ENCODE measurements at places on chromosomes 11 and 22. TPM values are rescaled to one million over a fixed set of nuclear protein-coding genes. Genes with fewer than 3 reads are reported as not detected.

- no peak for DNase-seq
These were observed 104.5 kb upstream of the TEAD1 start for GRCh38 chr11:12569499-12570425.

DNA sequence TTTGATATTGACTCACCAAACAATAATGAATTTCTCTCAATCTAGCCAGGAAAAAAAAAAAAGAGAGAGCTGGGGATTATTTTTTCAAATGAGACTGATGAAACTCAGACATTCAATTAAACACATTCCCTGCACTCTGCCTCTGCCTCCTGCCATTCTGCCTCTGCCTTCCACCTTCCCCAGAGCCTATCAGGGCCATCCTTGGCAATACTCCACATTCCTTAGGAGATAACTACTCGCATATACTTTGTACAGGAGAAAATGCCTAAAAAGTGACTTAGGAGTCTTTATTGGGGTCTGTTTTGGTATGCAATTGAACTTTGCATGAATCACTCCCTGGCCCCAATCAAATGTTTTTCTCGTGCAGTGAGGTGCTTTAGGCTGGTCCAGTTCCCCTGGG lies 246.6 kb upstream of the PLET1 start:
- no peak for DNase-seq

DNA sequence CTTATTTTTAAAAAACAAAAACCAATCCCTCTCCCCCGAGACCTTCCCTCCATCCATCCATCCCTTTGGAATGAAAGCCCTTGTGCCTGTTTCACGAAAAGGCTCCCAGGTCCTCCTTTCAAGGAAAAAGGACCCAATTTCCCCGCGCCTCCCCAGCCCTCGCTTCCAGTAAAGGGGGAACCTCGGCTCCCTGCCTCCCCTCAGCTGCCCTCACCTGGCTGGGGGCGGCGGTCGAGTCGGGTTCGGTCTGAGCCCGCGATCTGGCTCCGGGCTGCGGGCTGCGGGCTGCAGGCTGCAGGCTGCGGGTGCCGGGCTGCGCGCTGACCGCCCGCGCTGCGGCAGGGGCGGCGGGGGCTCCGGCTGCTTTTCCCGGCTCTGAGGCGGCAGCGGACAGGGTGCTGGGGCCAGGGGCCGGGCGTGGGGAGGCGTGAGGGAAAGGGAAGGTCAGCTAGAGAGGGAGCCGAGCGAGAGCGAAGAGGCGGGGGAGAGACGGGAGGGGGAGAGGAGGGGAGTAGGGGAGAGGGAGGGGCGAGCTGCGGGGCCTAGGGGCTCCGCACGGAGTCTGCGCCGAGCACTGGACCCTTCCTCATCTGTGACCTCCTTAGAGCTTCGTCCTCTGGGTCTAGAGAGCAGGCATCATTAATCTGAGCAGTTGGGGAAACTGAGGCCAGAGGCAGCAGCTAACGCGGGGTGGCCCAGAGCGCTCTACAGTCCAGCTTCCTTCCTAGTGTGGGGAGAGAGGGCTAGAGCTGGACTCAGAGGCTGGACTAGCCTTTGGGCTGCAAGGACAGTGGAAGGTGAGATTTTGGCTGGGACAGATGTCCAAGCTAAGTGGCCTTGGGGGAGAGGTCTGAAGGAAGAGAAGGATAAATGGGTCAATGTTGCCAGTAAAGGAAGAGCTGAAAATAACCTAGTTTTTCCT lies at the start of gene C1QTNF4:
C1QTNF4 (minus strand) TSS at position 478 of the 922 bp plus-strand sequence. CDS start 3,601 bp downstream, outside the sequence.
- no peak for DNase-seq

DNA sequence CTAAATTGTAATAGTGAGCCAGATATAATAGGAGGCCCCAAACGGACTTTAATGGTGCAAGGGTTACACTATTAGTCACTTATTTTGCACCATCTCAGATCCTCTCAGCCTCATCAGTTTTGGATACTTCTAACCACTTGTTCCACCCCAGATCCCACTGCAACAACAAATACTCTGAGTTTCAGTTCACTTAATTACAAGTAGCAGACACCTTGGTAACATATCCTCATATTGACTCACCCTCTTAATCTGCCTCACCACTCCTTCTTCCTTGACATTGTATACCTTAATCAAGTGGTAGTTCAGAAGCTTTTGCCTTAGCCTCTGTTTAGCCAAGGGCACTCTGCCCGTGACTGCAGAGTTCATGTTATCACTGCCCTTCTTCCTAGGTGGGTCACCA lies 256.1 kb upstream of the UBASH3B start:
- DNase-seq: no peak

DNA sequence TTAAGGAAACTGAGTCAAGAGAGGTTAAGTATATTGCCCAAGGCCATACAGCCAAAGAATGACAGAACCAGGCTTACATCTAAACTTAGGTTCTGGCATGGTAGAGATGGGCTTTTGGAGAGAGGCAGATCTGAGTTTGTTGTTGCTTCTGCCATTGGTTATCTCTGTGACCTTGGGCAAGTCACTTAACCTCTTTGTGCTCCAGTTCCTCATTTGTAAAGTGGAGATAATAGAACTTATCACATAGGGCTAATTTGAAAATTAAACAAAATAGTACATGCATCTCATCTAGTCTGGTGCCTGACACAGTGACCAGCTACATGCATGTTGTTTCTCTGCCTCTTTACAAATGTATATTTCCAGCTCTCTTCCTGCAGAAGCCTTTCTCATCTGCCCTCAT lies 47.0 kb upstream of the PLET1 start:
- no peak for DNase-seq

- no peak for DNase-seq
These were observed 15.7 kb downstream of the ROBO3 start for GRCh38 chr11:124880958-124881357.

DNA sequence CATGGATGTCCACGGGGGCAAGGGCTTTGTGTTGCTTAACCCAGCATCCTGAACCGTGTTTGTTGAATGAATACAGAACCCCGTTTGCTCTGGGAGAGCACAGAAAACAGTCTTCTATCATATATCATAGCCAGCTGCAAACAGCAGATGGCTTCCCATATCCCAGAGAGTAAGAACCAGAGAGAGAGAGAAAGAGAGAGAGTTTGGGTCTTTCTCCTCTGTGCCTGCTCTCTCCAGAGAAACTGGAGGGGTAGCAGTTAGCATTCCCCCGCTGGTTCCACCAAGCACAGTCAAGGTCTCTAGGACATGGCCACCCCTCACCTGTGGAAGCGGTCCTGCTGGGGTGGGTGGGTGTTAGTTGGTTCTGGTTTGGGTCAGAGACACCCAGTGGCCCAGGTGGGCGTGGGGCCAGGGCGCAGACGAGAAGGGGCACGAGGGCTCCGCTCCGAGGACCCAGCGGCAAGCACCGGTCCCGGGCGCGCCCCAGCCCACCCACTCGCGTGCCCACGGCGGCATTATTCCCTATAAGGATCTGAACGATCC lies 440 bp upstream of the TIMP3 start:
- no peak for DNase-seq

GRCh38 chr22:17035246-17035645 lies 27.2 kb upstream of the GAB4 start:
- DNase-seq: no peak

DNA sequence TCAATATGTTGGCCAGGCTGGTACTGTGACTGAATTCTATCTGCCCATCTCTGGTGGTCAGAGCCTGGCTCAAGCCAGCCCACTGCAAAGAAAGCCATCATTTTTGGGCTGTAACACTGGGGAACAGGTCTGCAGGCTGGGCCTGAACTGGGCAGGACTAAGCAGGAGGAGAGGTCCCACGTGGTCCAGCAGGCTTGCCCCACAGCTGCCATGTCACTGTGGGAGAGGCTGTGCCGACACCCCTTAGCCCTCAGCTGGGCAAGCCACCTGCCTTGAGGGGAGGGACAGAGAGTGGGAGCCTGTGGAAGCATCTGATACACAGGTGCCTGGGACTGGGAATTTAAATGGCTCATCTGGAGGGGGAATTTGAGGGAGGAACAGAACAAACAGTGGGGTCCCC lies 66.7 kb upstream of the CLTCL1 start:
- no peak for DNase-seq

DNA sequence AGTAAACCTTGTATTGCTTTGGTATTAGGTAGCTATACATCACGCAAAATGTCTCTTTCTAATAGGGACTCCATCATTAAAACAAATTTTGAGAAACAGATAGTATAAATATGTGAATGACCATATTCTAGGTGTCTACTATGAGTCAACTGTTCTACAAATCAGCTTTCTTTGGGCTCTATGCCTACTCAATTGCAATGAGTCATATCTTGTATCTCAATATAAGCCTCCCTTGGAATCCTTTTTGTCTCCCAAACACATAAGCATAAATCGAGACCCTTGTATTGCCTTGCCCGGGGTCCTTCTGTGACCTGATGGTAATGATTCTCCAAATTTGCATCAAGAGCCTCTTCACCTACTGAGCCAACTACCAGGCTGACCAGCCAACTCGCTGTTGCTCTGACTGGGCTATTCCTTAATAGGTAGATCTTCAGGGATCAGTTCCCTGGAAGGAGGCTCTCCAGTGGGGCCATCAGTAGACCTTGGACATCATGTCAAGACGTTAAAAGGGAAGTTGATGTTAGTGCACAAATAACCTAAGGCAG lies 22.2 kb downstream of the BLID start:
- DNase-seq: no peak

DNA sequence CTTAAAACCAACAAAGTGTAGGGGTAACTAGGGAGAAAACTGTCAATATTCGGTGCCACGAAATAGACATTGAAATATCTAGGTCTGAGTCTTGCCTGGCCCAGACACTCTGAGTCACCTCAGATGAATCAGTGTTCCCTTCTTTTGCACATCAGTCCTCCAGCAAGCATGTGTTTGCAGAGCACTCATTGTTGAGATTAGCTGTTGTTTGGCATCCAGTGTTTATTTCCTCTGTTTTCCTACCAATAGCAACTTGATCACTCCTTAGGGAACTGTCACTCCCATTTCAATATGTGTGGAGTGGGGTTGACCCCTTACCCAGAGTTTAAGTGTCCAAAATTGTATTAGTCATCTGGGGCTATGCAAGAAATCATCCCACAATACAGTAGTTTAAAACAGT lies 4.7 kb upstream of the ASCC2 start:
- DNase-seq: peak; percentile 49

DNA sequence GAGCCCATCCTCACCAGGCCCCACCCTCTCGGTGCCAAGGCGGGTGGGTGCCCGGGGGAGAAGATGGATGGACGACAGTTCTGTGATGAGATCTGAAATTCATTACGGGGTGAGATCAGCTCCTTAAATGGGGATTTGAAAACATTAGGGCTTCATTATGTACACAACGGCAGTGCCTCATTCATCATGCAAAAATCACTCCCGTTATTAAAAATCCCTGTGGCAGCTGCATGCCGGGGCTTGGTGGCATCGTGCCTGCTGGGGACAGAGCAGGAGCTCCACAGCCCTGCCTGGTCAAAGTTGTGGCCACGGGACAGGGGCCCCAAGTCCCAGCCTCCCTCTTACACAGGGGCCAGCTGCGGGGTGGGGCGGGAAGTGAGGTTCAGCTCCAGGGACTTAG lies 20.2 kb downstream of the OTUB1 start:
- DNase-seq: no peak

DNA sequence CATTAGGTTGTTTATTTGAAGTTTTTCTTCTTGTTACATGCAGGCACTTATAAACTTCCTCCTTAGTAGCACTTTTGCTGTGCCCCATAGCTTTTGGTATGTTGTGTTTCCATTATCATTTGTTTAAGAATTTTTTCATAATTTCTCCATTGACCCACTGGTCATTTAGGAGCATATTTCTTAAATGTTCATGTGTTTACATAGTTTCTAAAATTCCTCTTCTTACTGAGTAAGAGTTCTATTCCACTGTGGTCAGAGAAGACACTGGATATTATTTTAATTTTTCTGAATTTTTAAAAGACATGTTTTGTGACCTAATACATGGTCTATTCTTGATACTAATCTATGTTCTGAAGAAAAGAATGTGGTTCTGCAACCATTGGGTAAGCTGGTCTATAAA lies 333.0 kb downstream of the DDX10 start:
- no peak for DNase-seq

The PHF21B gene
- not detected for total RNA-seq

- no peak for DNase-seq
These were observed 27.2 kb downstream of the CSF2RB start for GRCh38 chr22:36940676-36941075.

GRCh38 chr11:71298016-71298550 lies 45.7 kb upstream of the SHANK2 start:
- DNase-seq: no peak

- peak; percentile 4 for DNase-seq
These were observed 3.2 kb downstream of the NELL1 start for GRCh38 chr11:20672575-20672974.

GRCh38 chr11:20522536-20522935 lies 76.9 kb upstream of the SLC6A5 start:
- no peak for DNase-seq

The SNX32 gene
- total RNA-seq: 1.0 TPM

DNA sequence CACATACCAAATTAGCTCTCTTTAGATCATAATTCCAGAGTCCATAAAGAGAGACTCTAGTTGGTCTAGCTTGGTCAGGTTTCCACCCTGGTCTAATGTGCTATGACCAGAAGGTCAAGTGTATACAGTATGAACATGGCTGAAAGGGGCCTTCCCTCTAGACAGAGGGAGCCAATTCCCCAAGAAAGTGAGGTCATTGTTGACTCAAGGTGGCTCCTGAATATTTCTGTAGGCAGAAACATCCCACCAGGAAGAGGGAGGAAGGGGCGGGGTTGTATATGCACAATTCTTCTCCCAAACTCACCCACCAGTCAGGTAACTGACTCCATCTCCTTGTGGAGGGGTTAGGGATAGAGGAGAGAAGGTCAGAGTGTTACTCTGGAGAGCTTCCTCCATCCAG lies 281.8 kb upstream of the PLET1 start:
- DNase-seq: no peak

DNA sequence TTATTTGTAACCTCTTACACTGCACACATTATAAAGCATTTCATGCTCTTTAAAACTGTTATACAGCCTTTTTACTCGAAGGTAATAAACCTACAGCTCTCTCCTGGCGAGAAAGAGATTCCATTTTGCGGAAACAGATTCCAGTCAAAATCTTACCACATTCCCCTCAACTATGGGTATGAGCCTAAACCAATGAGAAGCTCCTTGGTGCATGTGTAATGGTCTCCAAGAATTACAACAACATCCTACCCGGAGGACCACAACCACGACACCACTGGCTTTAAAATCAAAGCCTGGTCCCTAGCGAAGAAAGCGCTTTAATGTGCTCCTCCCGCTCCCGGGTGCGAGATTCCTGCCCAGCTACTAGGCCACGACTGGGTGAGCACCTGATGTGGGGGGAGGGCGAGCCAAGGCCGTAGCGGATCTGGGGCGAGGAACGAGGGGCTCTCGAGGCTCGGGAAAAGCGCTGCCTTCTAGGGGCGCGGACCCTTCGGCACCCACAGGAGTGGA lies 821 bp downstream of the CELF1 start:
- peak; percentile 48 for DNase-seq

GRCh38 chr11:35236667-35237003 lies 97.7 kb downstream of the CD44 start:
- DNase-seq: no peak

DNA sequence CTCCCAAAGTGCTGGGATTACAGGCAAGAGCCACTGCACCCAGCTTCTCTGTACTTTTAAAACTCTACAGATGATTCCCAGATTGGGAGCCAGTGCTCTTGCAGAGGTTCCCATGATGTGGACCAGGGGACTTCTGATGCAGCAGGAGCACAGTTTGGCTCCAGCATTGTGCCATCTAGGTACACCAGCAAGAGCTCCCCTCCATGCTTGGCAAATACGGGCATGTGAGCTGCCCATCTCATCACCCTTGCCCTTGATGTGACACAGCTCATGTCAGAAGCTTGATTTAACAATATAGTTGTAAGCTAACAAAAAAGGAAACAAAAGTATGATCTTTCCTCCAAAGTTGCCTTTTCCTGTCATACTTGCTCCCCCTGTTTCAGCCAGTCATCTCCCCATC lies 28.7 kb downstream of the SNU13 start:
- DNase-seq: no peak
